ENCODE measurements at places on chromosomes 2 and 18. TPM values are rescaled to one million over a fixed set of nuclear protein-coding genes. Genes with fewer than 3 reads are reported as not detected.

Gene IL1A
- total RNA-seq = not detected

Gene IL36A
- total RNA-seq = not detected

Gene FHOD3
- total RNA-seq = 25.9 TPM

Gene CDK15
- 1.8 TPM for total RNA-seq

Gene PRKAG3
- not detected for total RNA-seq

GRCh38 chr2:222941510-222942032 is 80.7 kb downstream of the ACSL3 start:
- H3K4me1 ChIP-seq = peaks cover 7% of the 10 kb centered on the region
- H3K4me3 ChIP-seq = no peak overlapping the region
- H3K27me3 ChIP-seq = no peaks in the 10 kb centered on the region
- no peak overlapping the region for H3K27ac ChIP-seq
- H3K36me3 ChIP-seq = peaks cover 52% of the 10 kb centered on the region

DNA sequence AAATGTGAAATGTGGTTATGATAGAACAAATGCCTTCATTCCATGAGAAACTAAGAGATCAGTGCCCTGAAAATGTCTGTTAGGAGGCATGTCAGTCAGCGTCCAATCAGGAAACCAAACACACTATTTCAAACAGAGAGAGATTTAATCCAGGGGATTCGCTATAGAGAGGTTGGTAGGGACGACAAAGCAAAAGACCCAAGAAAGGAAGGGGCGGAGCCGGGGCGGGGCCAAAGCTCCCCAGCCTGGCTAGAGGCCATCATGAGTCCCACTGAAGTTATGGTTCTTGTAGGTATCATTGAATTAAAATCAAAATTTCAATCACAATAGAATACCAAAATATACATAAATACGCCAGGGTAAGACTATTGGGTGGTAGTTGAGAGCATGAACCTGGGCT is 32.9 kb upstream of the RNF149 start:
- DNase-seq = no peak
- no peaks in the 10 kb centered on the region for H3K36me3 ChIP-seq
- H3K27me3 ChIP-seq = no peaks in the 10 kb centered on the region
- no peak overlapping the region for H3K27ac ChIP-seq
- no peak overlapping the region for H3K4me3 ChIP-seq

DNA sequence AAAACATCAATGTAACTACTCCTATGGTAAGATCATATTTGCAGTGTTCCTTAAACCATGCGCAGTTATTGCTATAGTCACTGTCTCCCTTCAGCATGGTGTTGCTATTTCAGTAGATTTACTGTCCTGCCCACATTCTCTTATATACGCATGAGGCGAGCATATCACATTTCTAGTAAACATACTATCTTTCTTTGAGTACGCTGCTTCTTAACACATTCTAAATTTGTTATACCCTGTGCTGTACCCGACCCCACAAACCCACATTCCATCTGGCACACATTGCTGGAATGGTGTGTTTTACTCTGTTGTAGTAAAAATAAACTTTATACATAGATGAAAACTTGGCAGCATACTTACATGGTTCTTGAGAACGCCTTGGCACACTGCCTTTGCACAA is 163.3 kb downstream of the QPCT start:
- no peaks in the 10 kb centered on the region for H3K27me3 ChIP-seq
- H3K36me3 ChIP-seq = no peaks in the 10 kb centered on the region
- no peak overlapping the region for H3K4me3 ChIP-seq
- H3K4me1 ChIP-seq = no peaks in the 10 kb centered on the region
- peak overlapping the region; percentile 47 for H3K27ac ChIP-seq

GRCh38 chr2:28687171-28687570 is 64.5 kb upstream of the PPP1CB start:
- H3K4me3 ChIP-seq = no peak overlapping the region
- no peaks in the 10 kb centered on the region for H3K27me3 ChIP-seq
- no peaks in the 10 kb centered on the region for H3K36me3 ChIP-seq
- no peak overlapping the region for H3K27ac ChIP-seq

GRCh38 chr2:201152517-201152916 is 30.4 kb upstream of the CASP10 start:
- no peak overlapping the region for H3K4me3 ChIP-seq
- H3K4me1 ChIP-seq = peaks cover 51% of the 10 kb centered on the region
- DNase-seq = no peak
- peak overlapping the region; percentile 72 for H3K27ac ChIP-seq

GRCh38 chr2:51781691-51782090 is 749.8 kb upstream of the NRXN1 start:
- H3K36me3 ChIP-seq = no peaks in the 10 kb centered on the region
- no peaks in the 10 kb centered on the region for H3K4me1 ChIP-seq
- H3K27me3 ChIP-seq = no peaks in the 10 kb centered on the region
- no peak overlapping the region for H3K4me3 ChIP-seq
- no peak for DNase-seq

- H3K4me1 ChIP-seq = no peaks in the 10 kb centered on the region
- no peak for DNase-seq
- H3K27me3 ChIP-seq = no peaks in the 10 kb centered on the region
- H3K27ac ChIP-seq = no peak overlapping the region
Observed at GRCh38 chr2:79711098-79711497, 198.2 kb downstream of the CTNNA2 start.

- no peak overlapping the region for H3K4me3 ChIP-seq
- no peak for DNase-seq
- H3K27ac ChIP-seq = no peak overlapping the region
Observed at GRCh38 chr2:85475799-85476490, 57.4 kb downstream of the SH2D6 start.

DNA sequence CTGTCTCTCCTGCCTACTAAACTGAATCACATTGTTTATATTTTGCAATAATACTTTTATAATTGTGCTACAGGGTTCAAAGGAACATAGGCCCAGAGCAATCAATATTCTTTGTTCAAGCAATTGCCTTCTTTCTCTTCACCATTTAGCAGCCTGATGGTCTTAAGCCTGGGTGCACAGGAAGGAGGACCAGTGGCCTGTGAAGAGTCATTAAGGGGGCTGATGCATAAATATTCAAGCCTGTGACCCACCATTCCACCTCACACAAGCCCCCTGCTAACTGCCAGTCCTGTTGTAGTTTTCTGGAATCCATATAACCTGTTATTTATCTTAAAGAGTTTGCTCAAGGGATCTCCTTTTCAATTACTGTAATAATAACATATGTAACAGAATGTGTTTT is 56.0 kb downstream of the ABCA12 start:
- DNase-seq = no peak
- no peak overlapping the region for H3K27ac ChIP-seq
- no peaks in the 10 kb centered on the region for H3K36me3 ChIP-seq
- no peaks in the 10 kb centered on the region for H3K27me3 ChIP-seq
- H3K4me3 ChIP-seq = no peak overlapping the region

GRCh38 chr2:183371545-183371944 is 247.3 kb downstream of the NUP35 start:
- no peak overlapping the region for H3K4me3 ChIP-seq
- no peak overlapping the region for H3K27ac ChIP-seq
- H3K4me1 ChIP-seq = no peaks in the 10 kb centered on the region

DNA sequence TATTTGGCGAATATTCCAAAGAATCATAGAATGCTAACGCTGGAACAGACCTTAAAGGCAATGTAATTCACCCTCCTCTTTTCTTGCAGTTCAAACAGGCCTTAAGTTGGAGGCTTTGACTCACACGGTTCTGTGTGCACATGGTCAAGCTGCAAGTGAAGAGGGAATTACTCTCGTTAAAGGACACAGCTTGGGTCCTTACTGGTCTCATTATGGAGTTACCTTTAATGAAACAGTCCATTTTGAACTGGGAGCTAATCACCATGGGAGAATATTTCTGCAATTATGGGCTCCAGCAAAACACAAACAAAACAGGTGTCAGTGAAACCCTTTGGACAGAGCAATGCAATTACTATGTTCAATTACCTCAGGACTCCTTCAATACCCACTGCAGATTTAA is 135.5 kb downstream of the GAREM1 start:
- no peak for DNase-seq
- no peak overlapping the region for H3K27ac ChIP-seq
- peaks cover 19% of the 10 kb centered on the region for H3K4me1 ChIP-seq
- no peak overlapping the region for H3K4me3 ChIP-seq

- no peak overlapping the region for H3K4me3 ChIP-seq
- H3K4me1 ChIP-seq = no peaks in the 10 kb centered on the region
- no peak for DNase-seq
- no peaks in the 10 kb centered on the region for H3K36me3 ChIP-seq
- no peaks in the 10 kb centered on the region for H3K27me3 ChIP-seq
- peak overlapping the region; percentile 84 for H3K27ac ChIP-seq
Observed at GRCh38 chr2:37586663-37587317, 84.7 kb downstream of the CDC42EP3 start.

GRCh38 chr2:58449286-58450010 is 208.3 kb upstream of the FANCL start:
- no peak for DNase-seq
- H3K27ac ChIP-seq = no peak overlapping the region
- no peaks in the 10 kb centered on the region for H3K36me3 ChIP-seq
- no peaks in the 10 kb centered on the region for H3K27me3 ChIP-seq
- no peak overlapping the region for H3K4me3 ChIP-seq

- DNase-seq = no peak
- H3K36me3 ChIP-seq = no peaks in the 10 kb centered on the region
- H3K27ac ChIP-seq = no peak overlapping the region
- peaks cover 5% of the 10 kb centered on the region for H3K4me1 ChIP-seq
- no peak overlapping the region for H3K4me3 ChIP-seq
Observed at GRCh38 chr2:38066421-38067115, 9.4 kb downstream of the CYP1B1 start.

DNA sequence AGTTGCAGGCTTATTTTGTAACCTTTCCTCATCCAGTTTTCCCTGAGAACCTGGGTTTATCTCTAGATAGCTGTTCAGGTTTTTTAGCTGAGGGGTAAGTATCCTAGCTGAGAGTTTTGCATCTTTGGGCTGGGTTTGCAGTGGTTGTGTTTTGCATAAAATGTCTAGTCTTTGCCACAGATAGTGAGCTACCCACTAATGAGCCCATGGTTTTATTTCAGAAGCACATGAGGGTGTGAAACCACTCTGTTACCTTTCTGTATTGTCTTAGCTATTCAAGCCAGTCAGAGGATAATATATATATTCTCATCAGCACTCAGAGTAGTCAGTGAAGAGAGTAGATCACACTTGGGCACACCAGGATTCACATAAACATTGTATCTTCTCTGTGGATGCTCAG is 24.6 kb upstream of the TXNDC2 start:
- peaks cover 3% of the 10 kb centered on the region for H3K36me3 ChIP-seq
- no peak for DNase-seq
- H3K27ac ChIP-seq = no peak overlapping the region
- no peaks in the 10 kb centered on the region for H3K27me3 ChIP-seq

GRCh38 chr2:65062843-65063825 is 6.9 kb downstream of the CEP68 start:
- peaks cover 15% of the 10 kb centered on the region for H3K4me1 ChIP-seq
- H3K27ac ChIP-seq = no peak overlapping the region
- H3K27me3 ChIP-seq = no peaks in the 10 kb centered on the region
- DNase-seq = no peak

DNA sequence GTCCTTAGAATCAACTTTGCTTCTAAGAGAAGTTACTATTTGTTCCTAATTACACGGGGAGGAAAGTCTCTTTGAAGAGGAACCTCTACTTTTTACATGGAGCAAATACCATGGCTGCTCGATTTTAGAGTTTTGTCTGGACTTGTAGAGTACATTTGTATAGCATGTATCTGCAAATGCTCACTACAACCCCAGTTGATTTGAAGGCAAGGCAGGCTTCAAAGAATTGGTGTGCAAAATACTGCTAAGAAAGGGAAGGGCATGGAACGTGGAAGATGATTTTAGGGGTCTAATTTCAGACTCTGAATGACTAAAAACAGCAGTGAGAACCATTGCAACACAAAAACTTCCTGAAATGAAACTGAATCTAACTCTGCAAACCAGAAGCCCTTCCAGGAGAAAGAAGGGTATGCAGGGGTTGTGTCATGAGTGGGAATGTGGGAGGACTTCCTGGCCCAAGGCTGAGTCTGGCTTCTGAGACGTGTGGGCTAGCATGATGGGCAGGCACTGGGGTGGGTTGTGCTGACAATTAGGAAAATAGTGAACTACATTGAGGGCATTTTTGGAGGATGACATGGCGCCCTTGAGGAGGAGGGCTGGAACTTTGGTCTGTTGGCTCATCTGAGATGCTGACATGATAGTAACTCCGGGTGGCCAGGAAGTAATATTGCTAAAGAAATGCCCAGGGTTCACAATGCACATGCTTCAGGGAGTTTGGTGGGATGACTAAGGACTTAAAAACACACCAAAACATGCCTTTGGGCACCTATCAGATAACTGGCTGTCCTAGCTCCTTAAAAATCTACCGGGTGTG is 18.9 kb upstream of the IL1R2 start:
- H3K4me1 ChIP-seq = no peaks in the 10 kb centered on the region
- peaks cover 4% of the 10 kb centered on the region for H3K27me3 ChIP-seq
- H3K4me3 ChIP-seq = no peak overlapping the region
- no peak overlapping the region for H3K27ac ChIP-seq
- no peaks in the 10 kb centered on the region for H3K36me3 ChIP-seq
- no peak for DNase-seq

DNA sequence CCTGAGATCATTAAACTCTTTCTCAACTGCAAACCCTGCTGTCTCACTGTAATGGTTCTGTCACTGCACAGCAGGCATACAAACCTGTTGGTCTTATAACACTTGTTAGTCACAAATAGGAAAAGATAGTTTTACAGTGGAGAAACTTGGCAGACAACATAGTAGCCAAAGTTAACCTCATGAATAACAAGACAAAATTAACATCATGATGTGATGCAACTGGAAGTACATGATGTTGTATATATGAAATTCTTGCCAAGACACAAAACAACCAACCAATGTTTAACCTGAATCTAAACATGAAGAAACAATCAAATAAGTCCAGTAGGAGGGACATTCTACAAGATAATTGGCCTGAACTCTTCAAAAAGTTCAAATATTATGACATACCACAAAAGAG is 189.3 kb downstream of the RNF152 start:
- H3K4me1 ChIP-seq = no peaks in the 10 kb centered on the region
- H3K27ac ChIP-seq = no peak overlapping the region
- H3K36me3 ChIP-seq = no peaks in the 10 kb centered on the region
- H3K27me3 ChIP-seq = no peaks in the 10 kb centered on the region

DNA sequence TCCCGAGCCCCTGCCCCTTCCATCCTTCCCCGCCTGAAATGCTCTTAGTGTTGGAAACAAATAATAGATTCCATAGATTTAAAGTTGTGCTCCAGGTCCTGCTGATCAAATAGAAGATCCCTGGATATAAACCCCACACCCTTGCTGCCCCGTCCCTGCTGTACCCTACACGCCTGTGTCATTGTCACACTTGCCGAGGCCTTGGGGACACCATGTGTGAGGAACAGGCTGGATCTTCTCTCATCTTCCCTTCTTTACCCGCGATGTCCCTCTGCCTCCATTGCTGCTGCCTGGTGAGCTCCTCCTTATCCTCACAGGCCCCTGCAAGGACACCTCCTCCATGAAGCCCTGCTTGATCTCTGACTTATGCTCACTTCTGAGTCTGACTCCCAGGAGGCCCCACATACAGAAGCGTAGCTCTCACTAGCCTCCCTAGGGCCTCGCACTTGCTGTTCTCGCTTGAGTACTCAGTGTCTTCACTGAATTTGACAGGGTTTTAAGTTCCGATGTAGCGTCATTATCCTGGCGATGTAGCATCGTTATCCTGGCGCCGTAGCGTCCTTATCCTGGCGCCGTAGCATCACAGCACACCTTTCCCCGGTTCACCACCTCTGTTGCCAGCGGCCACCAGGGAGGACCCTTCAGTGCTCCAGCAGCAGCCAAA is 221.9 kb downstream of the NDUFA10 start:
- H3K27me3 ChIP-seq = no peaks in the 10 kb centered on the region
- DNase-seq = no peak
- H3K4me3 ChIP-seq = no peak overlapping the region
- H3K27ac ChIP-seq = no peak overlapping the region
- no peaks in the 10 kb centered on the region for H3K36me3 ChIP-seq

Measured in tibial nerve (tissue), 4 donors.